ENCODE measurements at places on chromosomes 2 and 18.

- H3K36me3 ChIP-seq, result peaks cover 37% of the 10 kb centered on the region
- no peak for DNase-seq
- no peaks in the 10 kb centered on the region for H3K27me3 ChIP-seq
- H3K27ac ChIP-seq, result peak overlapping the region; percentile 28
- H3K4me3 ChIP-seq, result no peak overlapping the region
Measured at GRCh38 chr2:233072838-233073237, 12.7 kb downstream of the INPP5D start.

DNA sequence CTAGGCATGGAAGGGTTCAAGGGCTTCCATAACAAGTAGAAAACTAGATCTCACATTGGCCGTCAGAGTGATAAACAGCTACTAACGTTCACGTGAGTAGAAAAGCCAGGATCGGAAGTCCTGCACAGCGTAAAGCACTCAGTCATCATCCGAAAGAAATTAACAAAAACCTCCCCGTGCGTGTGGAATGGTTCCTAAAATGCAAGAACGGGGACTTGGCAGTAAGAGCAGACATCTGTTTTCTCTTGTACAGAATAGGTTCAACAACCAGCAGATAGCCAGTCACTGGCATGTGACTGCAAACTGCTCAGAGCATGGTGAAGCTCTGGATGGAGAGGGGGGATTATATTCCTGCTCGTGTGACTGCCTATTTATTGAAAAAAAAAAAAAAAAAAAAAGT, 106.9 kb upstream of the ITGB6 start:
- no peak overlapping the region for H3K4me3 ChIP-seq
- H3K27me3 ChIP-seq, result no peaks in the 10 kb centered on the region
- peaks cover 5% of the 10 kb centered on the region for H3K4me1 ChIP-seq
- DNase-seq, result no peak
- H3K36me3 ChIP-seq, result peaks cover 49% of the 10 kb centered on the region

GRCh38 chr18:72456802-72457201, 87.3 kb downstream of the CBLN2 start:
- no peak for DNase-seq
- no peak overlapping the region for H3K27ac ChIP-seq

- no peaks in the 10 kb centered on the region for H3K36me3 ChIP-seq
- DNase-seq, result no peak
- no peak overlapping the region for H3K27ac ChIP-seq
- no peaks in the 10 kb centered on the region for H3K4me1 ChIP-seq
- H3K4me3 ChIP-seq, result no peak overlapping the region
Measured at GRCh38 chr2:67790622-67791021, 272.2 kb downstream of the C1D start.

DNA sequence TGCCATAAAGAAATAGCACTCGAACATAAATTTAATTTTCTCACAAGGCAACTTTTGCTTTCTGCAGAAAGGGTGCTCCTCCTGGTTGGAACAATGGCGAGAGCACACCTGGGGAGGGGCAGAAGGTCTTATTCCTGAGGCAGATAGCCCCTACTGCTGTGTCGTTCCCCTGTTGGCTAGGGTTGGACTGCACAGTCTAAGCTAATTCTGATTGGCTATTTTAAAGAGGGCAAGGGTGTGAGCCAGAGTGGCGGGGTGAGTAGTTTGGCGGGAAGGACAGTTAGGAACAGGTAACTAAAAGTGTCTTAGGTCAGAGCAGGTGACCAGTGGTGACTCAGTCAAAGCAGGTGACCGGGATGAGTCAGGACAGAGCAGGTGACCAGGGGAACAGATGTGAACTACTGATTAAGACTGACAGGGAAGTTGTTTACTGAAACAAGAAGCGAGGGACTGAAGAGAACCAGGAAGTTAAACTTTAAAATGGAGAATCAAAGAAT, 49.7 kb upstream of the AGAP1 start:
- H3K4me3 ChIP-seq, result no peak overlapping the region
- no peaks in the 10 kb centered on the region for H3K27me3 ChIP-seq
- no peak overlapping the region for H3K27ac ChIP-seq
- H3K4me1 ChIP-seq, result no peaks in the 10 kb centered on the region

DNA sequence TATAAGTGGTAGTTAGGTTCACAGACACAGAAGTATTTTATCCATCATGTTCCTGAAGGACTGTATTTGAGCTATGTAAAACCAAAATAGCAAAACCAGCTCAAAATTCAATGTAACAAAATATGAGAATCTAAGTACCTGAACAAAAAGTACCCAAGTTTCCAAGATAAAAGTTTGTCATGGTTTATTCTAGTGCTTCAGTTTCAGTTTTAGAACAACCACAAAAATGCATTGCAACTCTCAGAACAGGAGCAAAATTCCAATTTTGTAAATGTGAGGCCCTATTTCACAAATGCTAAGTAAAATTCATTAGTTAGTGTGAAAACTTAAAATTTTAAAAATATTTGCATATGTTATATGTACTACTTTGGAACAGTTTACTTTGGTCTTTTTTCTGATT, 5.0 kb upstream of the ALPK2 start:
- H3K27me3 ChIP-seq, result peaks cover 2% of the 10 kb centered on the region
- peaks cover 29% of the 10 kb centered on the region for H3K4me1 ChIP-seq
- no peak overlapping the region for H3K4me3 ChIP-seq
- H3K36me3 ChIP-seq, result no peaks in the 10 kb centered on the region
- no peak overlapping the region for H3K27ac ChIP-seq

- no peaks in the 10 kb centered on the region for H3K27me3 ChIP-seq
- H3K27ac ChIP-seq, result peak overlapping the region; percentile 92
- peaks cover 23% of the 10 kb centered on the region for H3K4me1 ChIP-seq
- H3K36me3 ChIP-seq, result peaks cover 64% of the 10 kb centered on the region
Measured at GRCh38 chr2:157442191-157442590, 1.7 kb downstream of the CYTIP start.

Measured in activated CD8-positive, alpha-beta T cell treated with anti-CD3 and anti-CD28 coated beads, Interleukin-2, amount 10 ng/mL, durations not matched to agents 7 days and 5 days (primary cell).